GF-D8 (cell line): ENCODE measurements at places on chromosomes 12 and 14.

DNA sequence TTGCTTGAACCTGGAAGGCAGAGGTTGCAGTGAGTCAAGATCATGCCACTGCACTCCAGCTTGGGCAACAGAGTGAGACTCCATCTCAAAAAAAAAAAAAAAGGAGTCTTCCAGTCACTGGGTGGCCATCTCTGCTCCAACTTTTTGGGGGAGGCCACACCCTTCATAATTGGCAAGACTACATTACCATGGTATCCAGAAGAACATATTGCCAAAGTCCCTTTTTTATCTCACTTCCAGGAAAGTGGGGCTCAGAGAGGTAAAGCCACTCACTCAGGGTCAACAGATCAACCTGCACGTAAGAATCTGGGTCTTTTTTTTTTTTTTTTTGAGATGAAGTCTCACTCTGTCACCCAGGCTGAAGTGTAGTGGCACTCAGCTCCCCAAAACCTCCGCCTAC is 5.0 kb upstream of the CD63 start:
- no peak for DNase-seq

GRCh38 chr12:131713349-131713748 is 2.5 kb downstream of the SFSWAP start:
- no peak for DNase-seq

DNA sequence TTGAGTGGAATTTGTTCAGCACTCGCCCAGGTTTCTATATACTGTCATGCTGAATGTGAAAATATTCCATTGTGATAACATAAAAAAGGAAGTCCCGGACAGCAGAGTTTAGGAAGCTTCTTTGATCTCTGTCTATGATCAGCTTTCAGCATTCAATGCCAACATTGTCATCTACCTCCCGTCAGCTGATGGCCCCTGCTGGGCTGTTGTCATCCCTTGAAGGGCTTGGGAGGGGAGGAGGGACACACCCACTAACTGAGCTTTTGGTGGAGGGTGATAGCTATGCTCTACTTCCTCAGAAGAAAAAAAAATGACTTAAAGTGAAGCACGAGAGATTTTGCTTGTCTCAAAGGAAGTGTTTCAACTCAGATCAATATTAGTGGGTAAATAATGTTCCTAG is 4.7 kb upstream of the KRT77 start:
- no peak for DNase-seq

DNA sequence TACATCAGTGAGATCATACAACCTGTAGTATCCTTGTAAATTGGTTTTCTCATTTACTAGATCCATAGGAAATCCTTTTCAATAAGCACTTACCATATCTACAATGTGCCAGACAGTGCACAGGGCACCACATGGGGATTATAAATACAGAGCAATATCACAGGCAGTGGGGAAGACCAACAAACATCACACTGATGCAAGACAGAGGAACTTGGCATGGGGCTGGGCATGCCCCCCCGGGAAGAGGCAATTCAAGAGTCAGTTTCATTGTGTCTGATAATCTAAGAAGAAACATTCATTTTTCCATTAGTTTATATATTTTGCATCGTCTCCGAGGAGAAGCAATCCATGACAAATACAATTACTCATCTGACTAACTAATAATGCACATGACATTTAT is 16.2 kb downstream of the NT5DC3 start:
- no peak for DNase-seq
